Esophagus muscularis mucosa (tissue), 4 donors: ENCODE measurements at places on chromosomes 3 and 15. TPM values are rescaled to one million over a fixed set of nuclear protein-coding genes. Genes with fewer than 3 reads are reported as not detected.

SERINC4 gene
- total RNA-seq, result not detected

DNA sequence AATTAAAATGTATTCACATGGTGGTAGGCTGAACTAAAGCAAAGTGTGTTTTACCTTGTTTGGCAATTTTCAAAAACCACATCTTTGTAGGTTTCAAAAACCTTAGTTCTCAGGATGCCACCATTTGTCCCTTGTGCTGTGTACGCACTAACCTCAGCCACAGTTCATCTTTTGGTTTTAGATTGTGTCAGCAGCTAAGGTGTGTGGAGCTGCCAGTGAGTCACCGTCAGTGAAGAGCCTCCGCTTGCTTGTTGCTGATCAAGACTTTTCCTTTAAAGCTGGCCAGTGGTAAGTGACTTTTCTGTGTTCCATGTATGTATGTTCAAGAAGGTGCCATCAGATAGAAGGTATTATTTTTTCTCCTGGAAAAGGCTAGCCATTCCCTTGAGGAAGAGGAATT is 21.1 kb downstream of the OXNAD1 start:
- H3K4me1 ChIP-seq, result peaks cover 22% of the 10 kb centered on the region
- H3K27me3 ChIP-seq, result no peaks in the 10 kb centered on the region
- H3K4me3 ChIP-seq, result no peak overlapping the region
- no peaks in the 10 kb centered on the region for H3K36me3 ChIP-seq

GOLGA6L4 gene
- 0.50 TPM for total RNA-seq

- H3K27me3 ChIP-seq, result no peaks in the 10 kb centered on the region
- H3K4me1 ChIP-seq, result no peaks in the 10 kb centered on the region
- H3K36me3 ChIP-seq, result no peaks in the 10 kb centered on the region
- no peak overlapping the region for H3K4me3 ChIP-seq
- no peak overlapping the region for H3K27ac ChIP-seq
These were observed 53.9 kb upstream of the GRM7 start for GRCh38 chr3:6806991-6807390.

CADPS gene
- 1.4 TPM for total RNA-seq

GRCh38 chr15:36878684-36879262 is 221.6 kb downstream of the MEIS2 start:
- H3K4me3 ChIP-seq, result no peak overlapping the region
- no peaks in the 10 kb centered on the region for H3K36me3 ChIP-seq
- peaks cover 4% of the 10 kb centered on the region for H3K27me3 ChIP-seq
- H3K4me1 ChIP-seq, result peaks cover 12% of the 10 kb centered on the region
- no peak overlapping the region for H3K27ac ChIP-seq

ARHGAP31 gene
- 24.9 TPM for total RNA-seq

CLRN1 gene
- not detected for total RNA-seq

- H3K27me3 ChIP-seq, result no peaks in the 10 kb centered on the region
- H3K27ac ChIP-seq, result no peak overlapping the region
- H3K4me1 ChIP-seq, result no peaks in the 10 kb centered on the region
- H3K4me3 ChIP-seq, result no peak overlapping the region
These were observed 287.5 kb upstream of the ROBO1 start for GRCh38 chr3:80055306-80055705.

ST8SIA2 gene
- total RNA-seq, result 0.13 TPM

GRCh38 chr3:95356764-95357501 is 1294.1 kb downstream of the NSUN3 start:
- no peak for DNase-seq
- H3K27me3 ChIP-seq, result no peaks in the 10 kb centered on the region
- no peaks in the 10 kb centered on the region for H3K36me3 ChIP-seq
- no peak overlapping the region for H3K27ac ChIP-seq
- no peak overlapping the region for H3K4me3 ChIP-seq

GRCh38 chr3:106210923-106211322 is 342.1 kb upstream of the CBLB start:
- H3K27me3 ChIP-seq, result no peaks in the 10 kb centered on the region
- no peak for DNase-seq
- H3K27ac ChIP-seq, result no peak overlapping the region
